NCI-H1436 treated with DMSO at 0.1 percent for 48 hours (cell line): ENCODE measurements at places on chromosomes 7 and 10.
A peak's percentile ranks its signal among the peaks of the same experiment; 100 is the strongest.

DNA sequence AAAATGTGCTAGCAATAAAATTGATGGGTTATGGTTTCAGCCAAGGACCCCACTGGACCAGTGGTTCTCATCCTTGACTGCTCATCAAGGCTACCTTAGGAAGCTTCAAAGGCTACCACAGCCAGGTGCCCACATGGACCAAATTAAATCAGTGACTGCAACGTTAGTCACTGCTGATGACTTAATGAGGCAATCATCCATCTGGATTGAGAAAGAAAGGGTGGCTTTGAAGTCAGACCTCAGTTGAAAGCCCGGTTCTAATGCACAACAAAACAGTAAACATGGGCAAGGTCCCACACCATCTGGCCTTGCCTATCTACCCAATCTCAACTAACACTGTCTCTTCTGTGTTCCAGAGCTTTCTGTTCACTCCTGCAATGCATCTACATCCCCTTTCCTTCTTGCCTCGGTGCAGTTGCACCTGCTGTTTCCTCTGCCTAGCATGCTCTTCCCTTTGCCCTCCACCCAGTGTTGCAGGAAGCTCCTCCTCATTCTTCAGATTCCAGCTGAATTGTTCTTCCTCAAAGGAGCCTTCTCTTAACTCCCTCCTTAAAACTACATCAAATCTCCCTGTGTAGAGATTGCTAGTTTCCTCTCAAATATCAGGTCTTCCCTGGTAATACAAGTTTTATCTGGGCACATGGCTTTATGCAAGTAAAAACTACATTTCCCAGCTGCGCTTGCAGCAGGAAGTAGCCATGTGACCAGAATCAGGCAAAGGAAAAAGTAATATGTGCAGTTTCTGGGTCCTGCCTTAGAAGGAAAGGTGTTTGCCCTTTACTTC lies 10.3 kb upstream of the KCNK18 start:
- DNase-seq = no peak

GRCh38 chr10:14302035-14302434 lies 28.7 kb downstream of the FRMD4A start:
- no peak for DNase-seq

- DNase-seq = no peak
Observed at GRCh38 chr7:43767311-43767710, 8.8 kb downstream of the BLVRA start.

DNA sequence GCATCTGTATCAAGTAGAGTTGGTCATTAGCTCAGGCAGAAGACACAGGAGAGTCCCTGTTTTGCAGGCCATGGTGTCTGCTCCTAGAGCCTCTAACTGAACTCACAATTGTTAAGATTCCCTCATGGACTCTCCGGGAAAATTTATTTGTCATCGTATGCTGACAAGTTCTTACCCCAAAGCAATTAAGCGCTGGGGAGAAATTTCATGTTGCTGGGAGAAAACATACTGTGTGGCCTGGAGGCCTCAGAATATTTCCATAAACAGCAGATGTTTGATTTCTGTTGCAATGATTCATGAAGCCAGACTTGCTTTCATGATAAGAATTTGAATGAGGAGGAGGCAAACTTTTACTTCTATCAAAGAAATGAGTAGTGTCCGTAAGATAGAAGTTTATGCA lies 583.2 kb downstream of the GATA3 start:
- DNase-seq = no peak

GRCh38 chr7:75623390-75624133 lies 115.2 kb downstream of the HIP1 start:
- no peak for DNase-seq

- DNase-seq = no peak
Observed at GRCh38 chr10:112848228-112848627, 101.8 kb upstream of the TCF7L2 start.

DNA sequence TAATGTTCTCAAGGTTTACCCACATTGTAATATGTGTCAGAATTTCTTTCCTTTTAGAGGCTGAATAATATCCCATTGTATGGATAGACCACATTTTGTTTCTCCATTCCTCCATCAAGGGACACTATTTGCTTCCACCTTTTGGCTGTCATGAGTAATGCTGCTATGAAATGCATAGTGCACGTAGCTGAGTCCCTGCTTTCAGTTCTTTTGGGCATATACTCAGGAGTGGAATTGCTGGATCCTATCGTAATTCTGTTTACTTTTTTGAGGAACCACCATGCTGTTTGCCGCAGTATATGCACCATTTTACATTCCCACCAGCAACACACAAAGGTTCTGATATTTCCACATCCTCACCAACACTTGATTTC lies 60.0 kb downstream of the PRF1 start:
- no peak for DNase-seq

DNA sequence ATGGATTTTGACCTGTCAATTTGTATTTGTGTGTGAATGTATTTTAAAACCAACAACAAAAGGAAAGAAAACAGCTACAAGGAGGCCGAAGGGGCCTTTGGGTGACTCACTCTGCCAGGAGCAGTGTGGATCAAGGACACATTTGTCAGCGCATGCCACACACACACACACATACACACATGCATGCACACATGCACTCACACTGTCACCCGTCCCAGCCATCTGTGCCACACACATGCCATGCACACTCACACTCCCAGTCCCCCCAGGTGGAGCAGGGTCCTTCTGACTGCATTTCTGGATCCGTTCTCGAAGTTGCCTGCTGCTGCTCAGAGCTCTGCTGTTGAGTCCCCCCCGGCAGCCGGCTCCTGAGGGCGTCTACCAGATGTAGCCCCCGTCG lies 26.0 kb downstream of the SPOCK2 start:
- no peak for DNase-seq

DNA sequence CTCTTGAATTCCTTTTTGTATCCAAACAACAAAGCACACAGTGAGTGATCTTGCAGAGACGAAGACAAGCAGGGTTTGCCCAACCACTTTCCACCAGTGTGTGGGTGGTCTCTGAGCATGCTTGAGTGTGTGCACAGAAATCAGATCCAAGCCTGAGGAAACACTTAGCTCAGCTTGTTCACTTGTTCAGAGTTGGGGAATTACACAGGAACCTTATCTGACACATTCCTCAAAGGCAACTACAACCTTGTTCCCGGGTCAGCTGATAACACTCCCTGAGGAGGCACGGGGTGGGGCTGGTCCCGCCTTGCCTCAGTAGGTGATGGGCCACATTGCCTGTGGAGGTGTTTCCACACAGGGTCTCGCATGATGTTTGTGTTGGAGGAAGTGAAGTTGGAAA lies 216.9 kb downstream of the DYNC1I1 start:
- no peak for DNase-seq

GRCh38 chr10:132063432-132063831 lies 2.3 kb upstream of the JAKMIP3 start:
- no peak for DNase-seq

GRCh38 chr7:33261585-33261984 lies 132.2 kb downstream of the BBS9 start:
- no peak for DNase-seq

DNA sequence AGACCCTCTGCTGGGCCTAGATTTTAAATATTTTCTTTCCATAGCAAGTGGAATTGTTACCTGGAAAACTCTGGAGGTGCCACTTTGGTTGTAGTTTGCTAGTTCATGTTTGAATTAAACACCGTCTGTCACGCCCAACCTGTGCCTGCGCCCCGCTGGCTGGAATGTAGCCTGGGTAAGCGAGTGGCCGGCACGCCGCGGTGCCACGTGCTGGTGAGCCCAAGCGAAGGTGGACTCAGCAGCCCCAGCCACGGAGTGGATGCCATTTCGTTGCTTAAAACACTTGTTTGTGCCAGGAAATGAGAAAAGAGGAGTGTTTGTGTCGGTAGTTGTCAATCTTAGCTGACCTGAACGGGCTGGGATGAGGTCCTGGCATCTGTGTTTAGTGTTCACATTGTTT lies 2.7 kb downstream of the GET4 start:
- no peak for DNase-seq

DNA sequence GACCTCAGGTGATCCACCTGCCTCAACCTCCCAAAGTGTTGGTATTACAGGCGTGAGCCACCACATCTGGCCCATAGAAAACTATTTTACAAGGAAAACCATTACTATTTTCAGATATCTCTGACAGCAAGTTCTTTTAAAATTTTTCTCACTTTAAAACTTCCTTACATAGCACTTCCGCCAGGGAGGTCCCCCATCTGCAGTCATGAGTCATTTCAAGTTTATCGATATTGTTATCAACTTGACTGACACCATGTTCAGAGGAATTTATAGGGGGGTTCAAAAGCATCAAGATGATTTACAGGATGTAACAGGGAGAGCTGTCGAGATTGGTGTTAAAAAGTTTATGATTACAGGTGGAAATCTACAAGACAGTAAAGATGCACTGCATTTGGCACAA lies 88.8 kb downstream of the NRBF2 start:
- no peak for DNase-seq

- no peak for DNase-seq
Observed at GRCh38 chr7:11750191-11750590, 81.8 kb downstream of the THSD7A start.

DNA sequence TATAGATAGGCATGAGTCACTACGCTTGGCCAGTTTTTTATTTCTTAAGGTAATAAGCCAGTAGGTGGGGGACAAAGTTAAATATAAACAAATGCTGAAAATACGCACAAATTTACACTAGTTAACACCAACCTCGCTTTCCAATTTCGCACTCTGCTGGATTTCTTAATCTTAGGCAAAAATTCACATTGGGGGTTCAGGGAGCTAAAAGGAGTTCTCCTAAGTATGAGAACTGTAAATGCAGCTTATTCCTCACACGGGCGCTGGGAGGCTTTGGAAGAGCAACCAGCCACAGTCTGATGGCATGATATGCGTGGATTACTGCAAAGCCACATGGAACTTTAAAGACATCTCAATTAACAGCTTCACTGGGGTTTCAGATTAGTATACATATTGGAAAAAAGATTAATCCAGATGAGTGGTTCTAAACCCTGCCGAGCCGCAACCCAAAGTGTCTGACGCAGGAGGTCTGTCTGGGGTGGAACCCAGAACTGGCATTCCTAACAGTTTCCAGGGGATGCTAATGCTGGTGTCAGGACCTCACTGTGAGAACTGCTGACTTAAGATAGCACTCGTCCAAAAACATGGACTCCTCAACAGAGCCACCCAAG lies 16.2 kb downstream of the TNS3 start:
- no peak for DNase-seq

GRCh38 chr7:142629588-142630260 lies 119.5 kb upstream of the PRSS1 start:
- DNase-seq = no peak

- no peak for DNase-seq
Observed at GRCh38 chr10:43120116-43120928, 17.9 kb upstream of the CSGALNACT2 start.

GRCh38 chr10:127920306-127921074 lies 13.6 kb downstream of the PTPRE start:
- no peak for DNase-seq

DNA sequence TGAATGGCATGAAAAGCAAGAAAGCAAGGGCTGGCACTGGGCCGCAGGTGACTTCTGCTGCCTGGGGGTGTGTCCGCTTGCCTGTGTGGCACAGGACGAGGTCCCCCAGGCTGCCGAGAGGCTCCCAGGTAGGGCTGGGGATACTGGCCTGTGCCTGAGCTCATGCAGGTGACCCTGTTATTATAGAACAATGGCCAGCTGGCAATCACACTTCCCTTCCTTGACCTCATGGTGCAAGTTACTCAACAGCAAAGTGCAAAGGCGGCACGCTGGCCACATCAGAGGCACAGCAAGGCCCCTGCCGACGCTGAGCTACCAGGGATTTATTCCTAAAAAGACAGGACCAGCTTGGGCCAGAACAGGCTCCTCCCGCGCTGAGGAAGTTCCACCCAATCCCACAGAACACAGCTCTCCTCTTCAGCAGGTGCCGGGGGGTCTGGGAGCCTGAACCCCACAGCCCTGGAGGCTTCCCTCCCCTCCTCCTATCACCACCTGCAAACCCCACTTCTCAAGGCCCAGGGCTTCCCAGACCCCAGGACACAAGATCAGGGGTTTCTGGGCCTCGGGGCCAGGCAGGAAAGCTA lies 1.4 kb upstream of the ADAM8 start:
- no peak for DNase-seq

DNA sequence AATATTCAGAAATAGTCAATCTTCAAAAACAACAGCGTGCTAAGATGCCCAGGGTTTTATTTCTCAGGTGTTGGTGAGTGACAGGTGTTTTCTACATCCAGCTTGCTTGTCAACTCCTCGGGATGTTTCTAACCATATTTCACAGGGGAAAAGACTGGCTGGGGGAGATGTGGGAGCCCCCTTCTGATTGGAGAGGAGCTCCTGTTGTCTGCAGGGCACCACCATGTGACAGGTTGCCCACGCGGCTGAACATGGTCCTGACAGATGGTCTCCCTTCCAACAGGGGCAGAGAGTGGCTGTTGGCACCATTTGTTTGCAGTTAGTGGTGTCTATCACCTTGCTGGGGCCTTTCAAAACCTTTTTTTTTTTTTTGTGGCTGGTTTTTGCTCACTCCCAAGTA lies 16.5 kb upstream of the GPR26 start:
- DNase-seq = no peak

GRCh38 chr7:86647385-86648094 lies 3.8 kb downstream of the GRM3 start:
- no peak for DNase-seq

DNA sequence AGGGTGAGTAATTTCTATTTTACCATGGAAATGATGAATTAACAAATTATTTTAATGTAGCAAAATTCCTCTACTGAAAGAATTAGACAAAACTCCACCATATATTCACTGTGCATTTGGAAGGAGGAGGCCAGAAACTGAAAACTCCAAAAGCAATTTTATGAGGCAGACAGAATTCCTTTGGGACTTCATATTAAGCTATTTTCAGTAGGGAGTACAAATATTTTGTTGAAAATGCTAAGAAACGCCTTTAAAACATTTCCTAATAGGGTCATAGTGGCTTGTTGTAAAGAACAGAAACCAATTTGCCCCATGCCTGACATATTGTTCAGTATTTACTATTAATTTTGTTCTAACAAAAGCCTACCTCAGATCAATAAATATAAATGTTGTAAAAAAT lies 117.8 kb downstream of the TES start:
- no peak for DNase-seq

DNA sequence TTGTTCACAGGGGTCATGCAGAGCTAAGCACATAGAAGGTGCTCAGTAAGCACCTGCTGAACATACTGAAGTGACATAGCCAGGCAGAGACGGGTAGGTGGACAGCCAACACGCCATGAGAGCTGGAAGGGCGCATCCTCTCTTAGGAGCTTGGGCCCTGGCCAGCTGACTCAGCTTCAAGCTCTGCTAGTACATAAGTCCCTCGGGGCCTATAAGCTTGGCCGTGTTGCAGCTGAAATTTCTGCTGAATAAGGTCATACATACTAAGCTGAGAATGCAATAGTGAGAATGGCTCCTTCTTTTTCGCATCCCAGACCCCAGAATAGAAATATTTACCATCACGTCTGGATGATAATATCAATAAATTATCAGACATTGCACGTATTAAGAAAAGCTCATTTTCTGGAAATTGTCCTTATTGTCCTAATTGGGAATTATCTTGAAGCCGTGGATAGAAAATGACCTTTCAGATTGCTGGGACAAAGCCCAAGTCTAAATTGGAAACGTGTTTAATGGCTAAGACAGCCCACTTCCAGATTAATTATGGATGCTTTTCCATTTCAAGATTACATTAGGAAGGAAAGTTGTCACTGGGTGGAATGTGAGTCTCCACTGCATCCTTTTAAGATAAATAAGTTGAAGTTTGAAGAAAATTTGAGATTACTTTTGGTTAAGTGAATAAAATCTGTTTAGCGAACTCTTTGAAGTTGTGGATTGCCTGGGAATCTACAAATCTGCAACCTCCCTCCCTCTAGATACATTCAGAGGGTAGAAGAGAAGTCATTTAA lies 287.1 kb upstream of the C7orf33 start:
- peak; percentile 29 for DNase-seq
